ENCODE measurements at places on chromosomes 12 and 14.
A peak's percentile ranks its signal among the peaks of the same experiment; 100 is the strongest.

GRCh38 chr14:95533822-95534221, 1.0 kb upstream of the GLRX5 start:
- no peak for DNase-seq

DNA sequence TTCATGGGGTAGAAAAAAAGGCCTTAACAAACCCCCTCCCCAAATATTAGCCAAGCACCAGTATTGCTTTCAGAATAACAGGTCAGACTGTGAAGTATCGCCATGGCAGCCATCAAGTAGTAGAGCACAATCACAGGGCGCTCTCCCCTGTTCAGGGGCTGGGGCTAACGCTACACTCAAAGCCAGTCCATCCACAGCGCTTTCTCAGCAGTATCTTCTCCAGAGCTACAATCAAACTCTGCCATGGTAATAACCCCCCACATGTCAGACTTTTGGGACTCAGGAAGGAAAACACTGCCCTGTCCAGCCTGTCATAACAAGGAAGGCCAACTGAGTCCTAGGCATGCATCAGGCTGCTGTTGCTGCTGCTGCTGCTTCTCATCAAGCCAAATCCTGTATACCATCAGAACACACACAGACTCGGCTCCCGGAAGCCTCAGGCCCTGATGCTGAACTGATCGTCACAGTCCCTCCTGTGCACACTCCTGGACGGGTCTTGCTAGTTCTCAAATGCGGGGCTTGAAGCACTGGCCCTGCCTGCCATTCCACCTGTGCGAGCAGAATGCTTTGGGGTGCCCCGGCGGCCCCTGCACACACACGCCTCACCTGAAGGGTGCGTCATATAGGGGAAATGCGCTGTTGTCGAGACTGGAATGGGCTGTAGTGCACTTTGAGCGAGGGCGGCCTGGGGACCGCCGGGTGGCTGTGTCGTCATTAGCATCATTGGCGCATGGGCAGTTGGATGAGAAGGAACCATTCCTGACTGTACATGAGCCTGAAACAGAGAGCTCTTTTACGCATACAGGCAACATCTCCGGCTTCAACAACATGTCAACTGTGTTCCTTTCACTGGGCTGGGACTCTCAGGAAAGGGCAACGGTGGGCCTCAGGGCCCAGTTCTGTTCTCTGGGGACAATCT, 47.6 kb downstream of the SH2B3 start:
- DNase-seq: no peak

- no peak for DNase-seq
Observed at GRCh38 chr12:67925077-67925476, 64.2 kb upstream of the IFNG-AS1 start.

GRCh38 chr14:49017447-49017846, 568.7 kb downstream of the RPS29 start:
- DNase-seq: no peak

DNA sequence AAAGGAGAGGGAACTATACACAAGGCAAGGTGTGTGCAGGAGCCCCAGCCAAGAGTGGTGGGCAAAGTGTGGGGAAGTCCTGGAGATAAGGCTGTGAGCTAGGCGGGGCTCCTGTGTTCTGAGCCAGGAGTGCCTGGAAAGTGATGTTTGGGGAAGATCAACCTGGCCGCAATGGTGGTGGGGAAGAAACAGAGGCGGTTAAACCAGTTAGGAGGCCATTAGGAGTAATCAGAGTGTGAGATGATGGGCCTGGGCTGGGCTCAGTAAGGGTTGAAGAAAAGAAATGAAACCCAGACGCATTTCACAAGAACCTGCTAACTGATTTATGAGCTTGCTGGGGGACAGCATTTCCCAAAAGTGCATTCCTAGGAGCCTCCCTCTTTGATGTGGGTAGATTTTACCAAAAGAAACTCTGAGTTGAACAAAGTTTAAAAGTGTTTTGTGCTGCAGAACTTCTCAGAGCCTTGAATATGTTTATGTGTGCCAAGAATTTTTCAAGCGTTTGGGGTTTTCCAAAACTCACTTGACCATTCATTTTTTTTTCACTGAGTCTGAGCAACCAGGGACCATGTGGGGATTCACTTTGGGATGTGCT, 34.2 kb upstream of the LRP1-AS start:
- no peak for DNase-seq

- no peak for DNase-seq
Observed at GRCh38 chr14:22185191-22185590, 403.8 kb downstream of the DAD1 start.

GRCh38 chr14:81416981-81417380, 16.9 kb upstream of the STON2 start:
- DNase-seq: no peak

- no peak for DNase-seq
Observed at GRCh38 chr14:51333299-51333698, 93.3 kb downstream of the TMX1 start.

DNA sequence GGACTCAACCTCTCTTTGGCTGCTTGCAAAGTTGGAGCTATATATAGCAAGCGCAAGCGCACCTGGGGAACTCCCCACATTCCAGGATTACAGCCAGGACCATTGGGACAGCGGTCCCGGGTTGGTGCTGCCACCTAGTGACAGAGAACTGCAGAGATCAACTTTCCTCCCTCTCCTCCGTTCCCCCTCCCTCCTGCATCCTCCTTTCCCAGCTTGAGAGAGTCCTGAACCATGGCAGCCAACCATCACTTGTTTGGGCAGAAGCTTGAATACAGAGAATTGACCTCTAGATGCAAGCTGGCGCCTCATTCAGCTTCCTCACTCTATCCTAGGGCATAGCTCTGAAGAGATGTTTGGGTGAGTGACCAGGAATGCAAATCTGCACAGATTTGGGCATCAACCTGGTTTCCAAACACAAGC, 17.4 kb upstream of the FLVCR2 start:
- no peak for DNase-seq

DNA sequence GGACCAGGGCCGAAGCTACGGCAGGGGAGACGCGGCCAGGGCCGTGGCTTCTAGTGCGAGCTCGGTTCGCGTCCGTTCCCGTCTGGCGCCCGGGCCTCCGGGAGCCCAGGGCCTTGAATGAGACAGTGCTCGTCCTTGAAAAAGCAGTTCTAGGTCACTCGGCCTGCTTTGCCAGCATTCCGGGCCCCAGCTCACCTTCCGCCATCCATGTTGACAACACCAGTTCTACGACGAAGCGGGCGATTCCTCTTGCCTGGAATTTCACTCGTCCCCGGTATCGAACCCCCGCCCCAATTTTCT, 4.5 kb downstream of the OR10AD1 start:
- DNase-seq: no peak

- peak; percentile 20 for DNase-seq
Observed at GRCh38 chr12:68538726-68539614, 71.7 kb upstream of the RAP1B start.

- DNase-seq: no peak
Observed at GRCh38 chr14:85528897-85529631, 880 bp upstream of the FLRT2 start.

DNA sequence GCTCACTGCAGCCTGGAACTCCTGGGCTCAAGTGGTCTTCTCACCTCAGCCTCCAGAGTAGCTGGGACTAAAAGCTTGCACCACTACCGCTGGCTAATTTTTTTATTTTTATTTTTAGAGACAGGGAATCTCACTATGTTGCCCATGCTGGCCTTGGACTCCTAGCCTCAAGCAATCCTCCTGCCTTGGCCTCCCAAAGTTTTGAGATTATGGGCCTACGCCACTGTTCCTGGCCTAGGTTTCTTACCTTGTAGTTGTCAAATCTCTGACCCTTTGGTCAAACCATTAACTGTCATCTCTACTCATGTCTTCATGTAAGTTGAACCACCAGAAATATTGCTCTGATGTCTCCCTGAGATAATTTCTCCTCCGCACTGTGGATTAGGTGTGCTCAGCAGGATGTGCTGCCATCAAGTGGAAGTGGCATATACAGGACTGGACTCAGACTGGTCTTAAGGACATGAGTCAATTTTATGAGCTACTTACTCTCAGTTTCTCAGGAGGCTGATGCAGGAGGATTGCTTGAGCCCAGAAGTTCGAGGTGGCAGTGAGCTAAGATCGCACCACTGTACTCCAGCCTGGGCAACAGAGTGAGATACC, 28.5 kb downstream of the ACTR6 start:
- DNase-seq: no peak

GRCh38 chr12:122523280-122523679, 3.5 kb downstream of the RSRC2 start:
- no peak for DNase-seq

DNA sequence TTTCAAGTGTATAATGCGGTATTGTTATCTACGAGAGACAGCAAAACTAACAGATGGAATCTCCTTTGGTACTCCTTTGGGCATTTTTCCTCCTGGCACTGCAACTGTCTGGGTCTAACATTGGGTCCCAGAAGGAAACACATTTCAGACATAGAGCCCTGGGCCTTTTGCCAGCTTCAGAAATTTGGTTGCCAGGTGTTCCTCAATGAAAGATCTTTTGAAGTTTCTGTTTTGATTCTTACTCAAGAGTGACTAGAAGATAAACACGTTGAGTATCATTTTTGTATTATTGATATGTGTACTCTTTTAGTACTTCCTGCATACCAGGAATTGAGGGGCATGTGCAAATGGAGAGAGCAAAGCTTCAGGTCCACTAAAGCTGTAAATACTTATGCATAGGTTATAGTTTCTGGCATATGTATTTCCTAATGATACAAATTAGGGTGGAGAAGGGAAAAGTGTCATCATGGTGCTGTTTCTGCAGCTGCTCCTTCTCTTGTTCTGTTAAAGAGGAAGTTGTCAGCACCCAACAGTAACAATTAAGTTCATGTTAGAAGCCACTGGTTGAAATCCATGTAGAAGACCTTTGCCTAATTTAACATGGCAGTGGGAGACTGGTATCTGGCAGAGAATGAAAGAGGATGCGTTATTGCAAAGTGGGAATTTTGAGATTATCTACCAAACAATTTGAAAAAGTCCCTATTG, 53.5 kb downstream of the SLC38A6 start:
- DNase-seq: no peak

DNA sequence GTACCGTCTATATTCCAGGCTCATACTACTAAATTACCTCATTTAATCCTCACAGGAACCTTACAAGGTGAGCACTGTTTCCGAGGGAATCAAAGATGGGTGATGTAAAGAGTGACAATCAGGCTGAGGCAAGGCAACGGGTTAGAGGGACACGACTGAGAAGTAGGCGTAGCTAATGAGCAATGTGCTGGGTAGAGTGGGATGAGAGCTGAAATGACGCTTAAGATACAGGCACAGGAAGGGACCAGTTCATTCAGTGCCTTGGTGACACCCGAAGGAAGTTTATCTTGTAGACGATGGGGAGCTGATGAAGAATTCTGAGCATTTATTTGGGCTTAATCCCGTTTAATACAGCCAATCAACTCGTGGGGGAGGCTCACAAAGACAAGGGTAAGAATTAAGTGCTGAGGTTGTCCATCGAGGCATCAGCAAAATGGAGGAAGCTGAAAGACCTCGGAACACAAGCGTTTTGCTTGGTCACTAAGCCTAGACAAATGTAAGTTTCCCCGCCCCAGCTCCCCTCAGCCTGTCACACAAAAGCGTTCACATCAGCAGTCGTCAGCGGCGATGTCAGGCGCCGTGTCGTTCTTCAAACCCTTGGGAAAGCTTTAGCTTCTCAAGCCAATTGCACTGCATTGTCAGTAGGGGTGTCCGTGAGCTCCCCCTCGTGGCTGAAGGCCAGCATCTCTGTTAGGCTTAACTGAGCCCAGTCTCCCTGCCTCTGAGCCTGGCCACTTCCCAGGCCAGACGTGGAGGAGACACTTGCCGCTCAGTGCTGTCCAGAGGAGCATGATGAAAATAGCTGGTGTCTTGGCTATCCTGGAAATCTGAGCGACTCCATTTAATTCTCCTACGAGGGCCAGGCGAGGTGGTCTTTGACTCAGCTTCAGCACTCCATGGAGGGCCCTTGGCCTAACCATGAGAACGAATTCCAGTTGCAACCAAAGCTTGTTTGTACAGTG, 288.5 kb upstream of the G2E3 start:
- DNase-seq: no peak

- DNase-seq: no peak
Observed at GRCh38 chr12:132675757-132676432, 11.2 kb downstream of the POLE start.

- DNase-seq: no peak
Observed at GRCh38 chr12:2264651-2265232, 212.0 kb downstream of the CACNA1C start.

DNA sequence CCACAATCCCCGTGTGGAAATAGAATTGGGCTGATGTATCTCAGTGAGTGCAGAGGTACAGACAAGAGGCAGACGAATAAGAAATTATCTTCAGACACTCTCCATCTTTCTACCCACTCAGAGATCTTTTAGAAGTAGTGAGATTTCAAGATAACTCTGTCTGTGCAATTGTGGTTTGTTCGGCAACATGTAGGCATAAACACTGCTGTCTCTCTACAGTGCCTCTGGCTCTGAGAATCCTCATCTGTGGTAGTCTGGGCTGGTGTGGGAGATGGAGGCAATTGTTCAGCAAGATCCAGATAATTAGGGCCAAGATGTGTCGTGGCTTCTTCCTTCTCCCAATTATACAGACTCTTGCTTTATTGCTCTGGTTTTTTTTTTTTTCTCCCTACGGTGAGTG, 3.1 kb downstream of the HOXC13 start:
- DNase-seq: no peak

DNA sequence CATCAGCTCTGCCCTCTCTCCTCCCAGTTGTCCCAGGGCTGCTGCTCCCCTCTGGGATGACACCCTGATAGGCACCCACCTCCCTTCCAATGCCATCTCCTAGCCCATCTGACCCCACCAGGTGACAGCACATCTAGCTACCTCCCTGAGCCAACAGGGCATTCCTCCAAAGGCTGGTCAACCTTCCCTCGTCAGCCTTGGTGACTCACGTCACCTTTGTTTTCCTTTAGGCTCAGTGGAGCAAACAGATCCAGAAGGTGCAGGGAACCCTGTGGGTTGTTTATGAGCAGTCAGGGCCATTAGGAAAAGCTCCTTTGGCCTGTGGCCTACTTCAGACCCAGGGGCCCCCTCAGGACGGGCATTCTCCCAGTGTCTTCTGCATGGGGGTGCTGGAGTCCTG, 32.4 kb downstream of the PIGH start:
- no peak for DNase-seq

- no peak for DNase-seq
Observed at GRCh38 chr14:92750994-92751400, 2.6 kb upstream of the LGMN start.

GRCh38 chr12:121391619-121392324, 8.1 kb upstream of the RNF34 start:
- no peak for DNase-seq
